Skin of body (tissue), 3 donors: ENCODE measurements at places on chromosomes 5 and 9. TPM values are rescaled to one million over a fixed set of nuclear protein-coding genes. Genes with fewer than 3 reads are reported as not detected.

The NME5 gene
- total RNA-seq = 1.3 TPM

The FBP2 gene
- total RNA-seq = 5.5 TPM

The EGFLAM gene
- 22.2 TPM for total RNA-seq

The RLN1 gene
- total RNA-seq = not detected

The PITX1 gene
- 1.1 TPM for total RNA-seq
